ENCODE measurements at places on chromosomes 5 and 9. TPM values are rescaled to one million over a fixed set of nuclear protein-coding genes. Genes with fewer than 3 reads are reported as not detected.

Gene ANKRD33B
- 16.0 TPM for total RNA-seq

Gene PCDHGC3
- total RNA-seq = 80.8 TPM

Gene MARCOL
- not detected for total RNA-seq

Gene SPATA31D1
- total RNA-seq = not detected

DNA sequence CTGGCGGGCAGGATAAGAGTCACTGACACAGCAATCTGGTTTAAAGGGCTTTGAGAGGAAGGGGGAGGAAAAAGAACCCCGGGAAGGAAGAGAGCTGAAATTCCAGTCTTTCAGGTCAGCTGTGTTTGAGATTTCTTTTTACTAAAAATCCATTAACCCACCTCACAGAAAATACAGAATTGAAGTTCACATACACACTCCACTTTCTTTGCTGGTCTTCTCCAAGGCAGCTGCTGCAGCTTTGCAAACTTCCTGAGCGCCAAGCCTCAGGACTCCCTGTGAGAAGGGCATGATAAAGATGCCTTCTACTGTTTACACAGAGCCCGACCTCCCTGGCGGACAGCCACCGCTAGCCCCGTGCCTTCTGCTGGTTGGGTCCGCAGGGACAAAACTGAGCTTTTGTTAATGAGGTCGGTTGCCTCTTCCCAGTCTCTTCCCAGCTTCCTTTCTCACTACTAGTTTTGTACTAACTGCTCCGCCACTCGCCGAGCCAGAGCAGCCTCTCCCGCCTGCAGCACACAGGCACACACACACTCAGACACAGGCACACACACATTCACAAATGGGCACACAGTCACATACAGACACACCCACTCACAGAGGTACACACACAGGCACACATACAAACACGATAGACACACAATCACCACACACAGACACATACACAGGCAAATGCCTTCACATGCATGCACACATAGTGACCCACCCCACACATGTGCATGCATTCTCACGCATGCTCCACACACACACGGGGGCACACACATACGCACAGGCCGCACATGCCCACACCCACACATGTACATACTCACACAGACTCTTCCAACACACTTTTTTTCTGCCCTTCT, at the start of gene FREM1:
FREM1 (minus strand) TSS at position 468 of the 845 bp plus-strand sequence. CDS start 41,451 bp downstream, outside the sequence.
- DNase-seq = peak; percentile 87
